Activated CD8-positive, alpha-beta memory T cell treated with anti-CD3 and anti-CD28 coated beads for 4 hours (primary cell): ENCODE measurements at places on chromosomes 2 and 18.

GRCh38 chr2:46486436-46486835 is 7.1 kb downstream of the TMEM247 start:
- DNase-seq: no peak

- DNase-seq: no peak
These were observed 124.9 kb downstream of the RDH14 start for GRCh38 chr2:18435426-18436037.

GRCh38 chr2:159671047-159671446 is 41.3 kb upstream of the MARCHF7 start:
- no peak for DNase-seq

- no peak for DNase-seq
These were observed 5.2 kb upstream of the FHL2 start for GRCh38 chr2:105403783-105404698.

- no peak for DNase-seq
These were observed 360.9 kb downstream of the ARL6IP6 start for GRCh38 chr2:153079315-153079714.

- DNase-seq: no peak
These were observed 276.5 kb upstream of the ATP5MC3 start for GRCh38 chr2:175457895-175458448.

DNA sequence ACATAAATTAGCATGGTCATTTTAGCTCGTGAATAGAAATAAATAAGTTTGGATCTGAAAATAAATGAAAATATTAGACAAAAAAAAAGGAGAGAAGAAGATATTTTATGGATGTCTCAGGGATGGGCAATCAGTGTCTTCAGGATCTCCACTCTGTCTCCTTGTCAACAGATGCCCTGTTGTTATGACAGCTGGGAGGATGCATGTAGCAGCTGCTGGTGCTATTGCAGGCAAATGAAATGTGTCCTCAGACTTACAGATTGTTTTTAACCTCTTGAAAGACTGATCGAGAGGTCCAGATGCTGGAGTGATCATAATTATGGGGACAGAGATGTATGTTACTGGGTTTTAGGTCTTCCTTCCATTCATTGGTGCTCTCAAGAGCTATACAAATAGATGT is 24.7 kb upstream of the ARL4C start:
- DNase-seq: no peak

GRCh38 chr2:65731476-65731875 is 299.1 kb upstream of the SPRED2 start:
- DNase-seq: no peak

DNA sequence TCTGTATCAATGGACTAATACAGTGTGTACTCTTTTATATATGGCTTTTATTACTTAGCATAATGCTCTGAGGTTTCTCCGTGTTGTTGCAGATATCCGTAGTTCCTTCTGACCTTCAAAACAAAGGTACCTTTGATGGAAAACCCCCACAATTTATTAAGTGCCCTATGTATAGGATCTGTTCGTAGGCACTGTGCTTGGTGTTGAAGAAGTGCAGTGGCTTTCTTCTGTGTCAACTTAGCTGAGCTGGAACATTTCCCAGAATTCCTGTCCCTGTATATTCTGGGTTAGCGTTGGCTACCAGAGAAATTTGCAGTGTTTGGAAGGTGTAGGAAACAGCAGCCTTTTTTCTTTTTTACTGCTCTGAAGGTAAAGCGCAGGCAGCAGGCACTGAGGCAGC is 56.3 kb upstream of the MSH2 start:
- DNase-seq: no peak

GRCh38 chr2:144526831-144527230 is 6.9 kb upstream of the ZEB2 start:
- DNase-seq: no peak

- DNase-seq: no peak
These were observed 708.1 kb downstream of the SLC4A3 start for GRCh38 chr2:220335591-220335915.

GRCh38 chr18:12884406-12885323 is 628 bp upstream of the PTPN2 start:
- no peak for DNase-seq

- no peak for DNase-seq
These were observed 49.6 kb upstream of the ZNF396 start for GRCh38 chr18:35426786-35427185.

DNA sequence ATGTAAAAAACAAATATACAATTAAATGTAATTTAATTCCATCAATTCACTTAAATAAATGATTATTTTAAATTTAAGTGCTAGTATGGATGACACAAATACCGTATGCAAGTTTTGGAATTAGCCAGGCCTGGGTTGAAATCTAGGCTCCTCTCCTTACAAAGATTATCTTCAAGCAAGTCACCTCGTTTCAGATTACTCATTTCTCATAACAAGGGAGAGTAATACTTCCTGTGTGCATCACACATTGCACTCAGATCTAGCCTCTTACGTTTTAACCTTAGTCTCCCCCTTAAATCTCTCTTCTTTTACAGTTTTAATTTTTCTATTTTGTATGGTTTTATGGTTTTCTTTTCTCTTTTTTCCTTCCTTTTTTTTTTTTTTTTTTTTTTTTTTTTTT is 1475.9 kb upstream of the NXPH2 start:
- no peak for DNase-seq

- DNase-seq: no peak
These were observed 1.1 kb upstream of the RNU4ATAC start for GRCh38 chr2:121529439-121530211.

DNA sequence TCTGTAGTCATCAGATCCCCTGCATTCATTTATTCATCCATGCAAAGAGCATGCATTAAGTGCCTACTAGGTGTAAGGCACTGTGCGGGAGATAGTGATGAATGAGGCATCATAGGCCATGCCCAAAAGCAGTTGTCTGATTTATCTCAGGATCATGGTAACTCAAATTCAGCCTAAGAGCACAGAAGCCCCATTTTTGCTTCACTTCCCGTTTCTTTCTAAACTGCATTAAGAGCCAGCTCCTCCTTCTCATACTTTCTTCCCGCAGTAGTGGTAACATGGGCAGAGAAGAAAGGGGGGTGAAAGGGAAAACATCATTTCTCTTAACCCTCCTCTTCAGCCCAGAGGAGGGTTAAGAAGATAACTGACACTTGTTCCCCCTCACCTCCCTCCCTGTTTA is 2.9 kb downstream of the GPR45 start:
- DNase-seq: no peak

GRCh38 chr18:62720766-62721613 is 5.6 kb downstream of the PHLPP1 start:
- DNase-seq: no peak

GRCh38 chr2:124325667-124326440 is 300.8 kb downstream of the CNTNAP5 start:
- no peak for DNase-seq
